ENCODE measurements at places on chromosomes 12 and 14.

DNA sequence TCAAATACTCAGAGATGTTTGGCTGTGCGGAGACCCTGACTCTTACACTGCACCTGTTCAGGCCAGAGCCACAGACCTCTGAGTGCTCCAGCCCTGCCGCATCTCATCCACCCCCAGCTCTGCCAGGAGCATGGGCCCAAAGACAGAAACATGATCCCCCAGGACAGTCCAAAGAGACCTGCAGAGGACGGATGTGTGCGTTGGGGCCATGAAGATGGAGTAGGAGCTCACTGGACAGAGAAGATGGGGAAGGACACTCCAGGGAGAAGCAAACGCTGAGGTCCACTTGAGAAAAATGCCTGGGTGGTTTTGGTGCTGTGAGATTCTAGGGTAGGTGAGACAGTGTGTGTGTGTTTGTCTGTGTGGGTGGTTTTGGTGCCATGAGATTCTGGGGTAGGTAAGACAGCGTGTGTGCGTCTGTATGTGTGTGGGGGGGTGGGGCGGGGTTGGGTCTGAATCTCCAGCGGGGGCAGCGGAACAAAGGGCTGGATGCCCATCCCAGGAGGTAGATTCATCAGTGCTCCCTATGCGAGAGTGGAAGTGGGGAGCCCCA, 818 bp upstream of the HHIPL1 start:
- no peak for DNase-seq

DNA sequence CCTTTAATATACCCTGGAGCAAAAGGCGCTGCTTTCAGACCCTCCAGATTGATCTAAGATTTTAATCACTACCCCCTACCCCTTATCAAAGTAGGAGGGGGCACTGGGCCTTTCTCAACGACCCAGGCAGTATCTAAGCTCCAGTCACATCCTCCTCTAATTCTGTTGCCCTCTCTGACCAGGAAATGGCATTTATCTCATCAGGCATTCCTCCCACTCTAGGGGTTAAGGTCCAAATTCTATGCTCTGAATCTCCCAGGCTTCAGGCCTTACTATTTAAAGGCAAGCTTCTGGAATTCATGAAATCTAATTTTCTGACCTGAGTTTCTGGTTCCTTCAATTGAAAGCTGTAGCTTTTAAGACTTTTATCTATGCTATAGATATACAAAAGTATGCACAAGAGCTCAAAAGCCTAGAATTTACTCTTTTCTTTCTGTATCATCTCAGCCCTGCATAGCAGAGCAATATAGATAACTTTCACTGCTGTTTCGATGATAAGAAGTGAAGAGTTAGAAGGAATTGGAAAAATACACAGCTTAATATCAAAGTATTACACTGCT, 622.9 kb downstream of the RPS29 start:
- DNase-seq: no peak

DNA sequence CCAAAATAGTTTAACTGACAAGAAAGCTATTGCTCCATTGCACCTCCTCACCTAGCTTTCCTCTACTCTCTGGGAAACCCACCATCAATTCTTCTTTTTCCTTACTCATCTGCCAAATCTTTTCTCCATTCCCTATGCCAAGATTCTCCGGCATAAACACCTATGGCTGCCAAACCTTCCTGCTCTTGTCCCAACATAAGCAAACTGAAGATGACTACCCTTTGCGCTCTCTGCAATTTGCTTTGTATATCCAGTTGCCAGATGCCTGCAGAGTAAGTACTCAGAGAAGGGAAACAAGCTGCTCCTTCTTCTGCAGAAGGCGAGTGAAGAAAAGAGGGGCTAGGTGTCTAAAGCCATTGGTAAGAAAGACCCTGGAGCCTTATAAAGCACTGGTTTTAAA, 11.5 kb downstream of the PTGER2 start:
- no peak for DNase-seq

GRCh38 chr14:103204852-103205540, 81.7 kb downstream of the TNFAIP2 start:
- DNase-seq: peak; percentile 38

DNA sequence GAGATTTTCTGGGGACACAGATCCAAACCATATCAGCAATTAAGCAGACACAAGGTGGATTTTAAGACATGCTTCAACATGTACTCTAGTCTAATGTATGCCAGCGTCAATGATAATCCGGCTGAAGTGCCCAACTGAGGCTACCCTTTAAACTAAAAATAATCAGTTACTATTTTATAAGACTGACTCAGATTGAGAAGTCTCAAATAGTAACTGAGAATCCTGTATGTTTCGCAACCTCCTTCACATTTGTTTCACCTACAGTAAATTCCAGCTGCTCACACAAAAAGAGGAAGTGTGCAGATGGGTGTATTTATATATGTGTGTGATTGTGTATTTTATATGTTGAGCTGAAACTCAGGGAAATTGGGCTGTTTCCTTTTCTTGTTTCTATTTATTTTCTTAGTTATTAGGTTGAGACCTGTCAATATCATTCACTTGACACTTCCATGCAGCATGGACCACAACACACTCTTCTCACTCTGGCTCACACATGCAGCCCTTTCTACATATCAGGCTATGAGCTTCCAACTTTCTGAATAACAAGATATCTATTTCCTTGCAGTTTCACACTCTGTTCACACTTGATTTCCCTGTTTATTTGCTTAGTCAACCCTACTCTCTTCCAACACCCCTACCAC, 1224.9 kb upstream of the TMEM132C start:
- DNase-seq: no peak

DNA sequence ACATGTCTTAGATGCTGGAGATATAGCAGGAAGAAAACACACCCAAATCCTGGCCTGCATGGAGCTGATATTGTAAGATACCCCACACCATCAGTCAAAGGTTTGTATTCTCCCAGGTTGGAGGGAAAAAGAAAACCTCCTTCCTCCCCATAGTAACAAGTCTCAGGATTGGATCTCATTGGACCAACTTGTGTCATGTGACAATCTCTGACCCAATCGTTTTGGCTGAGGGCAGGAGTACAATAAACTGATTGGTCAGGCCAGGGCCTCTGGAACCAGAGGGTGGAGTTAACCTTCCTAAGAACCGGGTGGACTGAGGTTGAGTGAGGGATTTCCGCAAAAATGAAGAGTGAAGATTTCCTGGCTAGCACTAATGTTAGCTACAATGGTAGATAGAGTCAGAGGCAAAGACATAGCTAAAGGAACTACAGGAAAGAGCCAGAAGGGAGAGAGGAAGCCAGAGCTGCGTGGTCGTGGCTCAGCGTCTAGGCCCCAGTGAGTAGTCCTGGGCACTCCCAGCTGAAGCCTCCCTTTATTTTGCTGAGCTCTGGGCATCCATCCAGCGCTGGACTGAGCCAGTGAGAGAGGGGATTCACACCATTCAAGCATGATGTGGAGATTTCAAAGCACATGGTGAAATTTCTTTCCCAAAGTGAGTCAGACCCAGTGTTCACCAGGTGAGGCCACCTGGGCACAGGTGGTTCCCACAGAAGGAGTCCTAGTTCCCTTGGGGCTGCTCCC, 219.9 kb downstream of the AACS start:
- DNase-seq: no peak

DNA sequence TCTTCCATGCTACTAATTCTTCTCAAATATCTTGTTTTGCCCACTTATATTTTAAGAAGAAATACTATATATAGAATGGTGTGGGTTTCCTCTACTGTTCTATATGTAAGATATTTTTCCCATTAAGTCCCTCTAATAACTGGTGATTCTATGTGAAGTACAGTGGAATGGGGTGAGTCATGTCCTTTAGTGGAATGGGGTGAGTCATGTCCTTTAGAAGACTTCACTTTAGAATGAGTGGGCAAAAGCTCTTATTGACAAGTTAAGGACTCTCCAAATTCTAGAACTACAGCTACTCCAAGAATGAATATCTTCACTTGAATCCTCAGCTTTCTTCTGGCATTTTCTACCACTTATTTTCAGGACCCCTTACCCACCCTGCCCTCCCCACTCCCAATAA, 349.9 kb downstream of the ETNK1 start:
- DNase-seq: no peak

- peak; percentile 56 for DNase-seq
Observed at GRCh38 chr12:124609041-124609989, 41.9 kb upstream of the NCOR2 start.
